ENCODE measurements at places on chromosomes 2 and 18.

- DNase-seq, result no peak
Measured at GRCh38 chr2:43884689-43885088, 45.9 kb downstream of the ABCG8 start.

DNA sequence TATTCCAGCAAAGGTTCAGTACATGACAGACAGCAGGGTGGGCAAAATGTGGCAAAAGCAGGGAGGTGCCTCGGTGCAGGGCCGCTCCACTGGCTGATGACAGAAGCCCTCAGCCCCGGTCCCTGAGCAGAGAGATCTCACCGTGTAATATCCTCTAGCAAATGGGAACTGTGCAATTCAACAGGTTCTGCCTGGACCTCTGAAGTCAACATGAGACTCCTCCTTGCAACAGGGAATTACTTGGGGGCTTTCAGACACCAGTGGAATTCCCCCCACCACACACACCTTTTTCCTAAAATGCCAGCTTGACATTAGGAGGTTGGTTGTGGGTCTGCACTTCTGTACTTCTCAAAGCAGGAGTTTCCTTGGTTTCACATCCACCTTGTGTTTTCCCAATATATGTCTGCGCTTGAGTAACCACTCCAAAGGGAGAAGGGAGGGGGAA is 50.8 kb downstream of the SPRED2 start:
- DNase-seq, result no peak

- no peak for DNase-seq
Measured at GRCh38 chr2:176067589-176068418, 16.0 kb downstream of the EVX2 start.

GRCh38 chr2:205197468-205198139 is 484.7 kb upstream of the NRP2 start:
- DNase-seq, result peak; percentile 31

GRCh38 chr2:228689053-228689452 is 507.6 kb upstream of the SPHKAP start:
- no peak for DNase-seq

DNA sequence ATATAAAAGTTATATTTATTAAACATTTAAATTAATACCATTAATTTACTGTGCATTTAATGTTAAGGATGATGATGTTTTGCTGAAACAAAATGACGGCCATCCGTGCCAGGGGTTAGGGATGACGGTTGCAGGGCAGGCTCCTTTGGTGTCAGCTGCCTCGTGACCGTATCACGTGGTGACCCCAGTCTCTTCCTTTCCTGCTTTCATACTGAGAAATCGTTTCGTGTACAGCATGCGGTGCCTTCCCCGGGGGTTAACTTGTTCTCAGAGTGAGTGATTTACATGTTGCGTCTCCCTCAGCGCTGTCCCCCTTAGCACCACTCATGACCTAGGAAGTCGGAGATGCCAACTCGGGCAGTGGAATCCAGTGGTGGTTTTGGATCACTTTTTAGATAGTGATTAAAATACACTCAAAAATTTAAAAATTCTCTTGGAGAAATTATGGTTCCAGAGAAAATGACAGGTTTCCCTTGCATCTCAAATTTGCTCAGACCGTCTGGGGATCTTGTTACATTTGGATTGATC is 290.8 kb downstream of the GBX2 start:
- DNase-seq, result no peak

- DNase-seq, result no peak
Measured at GRCh38 chr18:11985586-11985985, 4.3 kb downstream of the IMPA2 start.

- DNase-seq, result no peak
Measured at GRCh38 chr2:27855476-27855875, 34.7 kb downstream of the RBKS start.
